ENCODE measurements at places on chromosomes 1 and 21. TPM values are rescaled to one million over a fixed set of nuclear protein-coding genes. Genes with fewer than 3 reads are reported as not detected.

The C1orf115 gene
- total RNA-seq = 0.50 TPM

The ALX3 gene
- not detected for total RNA-seq

The LMX1A gene
- total RNA-seq = not detected

The ZNF593OS gene
- total RNA-seq = not detected

The CD52 gene
- total RNA-seq = not detected

The CLCA2 gene
- total RNA-seq = 2.9 TPM

The MAN1A2 gene
- 58.6 TPM for total RNA-seq

The FAM43B gene
- 0.33 TPM for total RNA-seq

The CFAP141 gene
- total RNA-seq = not detected

The OR2G6 gene
- not detected for total RNA-seq

The NKAIN1 gene
- 0.33 TPM for total RNA-seq

The TAS1R1 gene
- not detected for total RNA-seq

The TFF2 gene
- total RNA-seq = not detected
